Hematopoietic multipotent progenitor cell treated with erythropoietin and hydrocortisone succinate and interleukin-3 and kit ligand, for 15 days (in vitro differentiated cells): ENCODE measurements at places on chromosomes 5 and 9.

DNA sequence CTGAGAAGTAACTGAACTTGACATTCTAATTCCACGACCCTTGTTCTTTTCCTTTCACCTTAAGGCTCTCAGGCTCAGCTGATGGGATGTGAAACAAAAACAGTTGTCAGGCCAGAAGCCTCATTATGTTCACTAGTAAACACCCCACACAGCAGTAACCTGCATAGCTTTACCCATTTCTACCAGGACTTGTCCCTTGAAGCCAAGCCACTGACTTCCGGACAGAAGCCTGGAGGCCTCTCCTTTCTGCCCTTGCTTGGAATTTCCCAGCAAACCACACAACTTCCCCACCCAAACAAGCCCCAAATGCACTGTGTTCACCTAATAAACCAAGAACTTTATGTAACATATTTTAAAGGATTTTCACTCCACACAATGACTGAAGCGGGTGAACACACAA, 19.6 kb downstream of the PRUNE2 start:
- DNase-seq = no peak

- no peak for DNase-seq
These were observed 52.7 kb upstream of the ELL2 start for GRCh38 chr5:96014395-96014794.

DNA sequence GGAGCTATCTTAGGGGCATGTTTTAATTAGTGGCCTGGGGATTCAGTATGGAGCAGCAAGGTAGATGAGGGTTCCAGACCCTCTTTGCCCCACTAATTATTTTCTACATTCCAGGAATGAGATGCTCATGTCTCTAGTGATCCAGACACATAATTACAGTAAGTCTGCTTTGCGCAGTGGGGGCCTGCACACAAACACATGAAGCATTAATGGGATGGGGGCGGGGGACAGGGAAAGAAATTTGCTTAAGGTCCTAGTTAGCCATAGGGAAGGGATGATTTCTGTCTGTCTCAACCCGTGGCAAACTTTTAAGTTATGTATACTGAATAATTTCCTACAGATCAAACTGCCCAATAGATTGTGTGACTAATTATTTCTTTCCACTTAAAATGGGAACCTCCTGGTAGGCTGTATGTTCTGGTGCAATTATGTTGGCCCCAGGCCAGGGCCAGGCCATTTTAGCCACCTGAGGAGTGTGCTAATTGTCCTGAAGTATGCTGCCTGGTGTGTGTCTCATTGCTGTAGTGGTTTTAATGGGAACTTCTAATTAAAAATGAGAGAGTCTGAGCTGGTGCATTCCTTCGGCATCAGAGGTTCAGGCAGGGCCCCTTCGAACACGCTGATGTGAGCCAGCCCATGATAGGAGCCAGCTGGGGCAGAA, 134.4 kb downstream of the PTTG1 start:
- no peak for DNase-seq

DNA sequence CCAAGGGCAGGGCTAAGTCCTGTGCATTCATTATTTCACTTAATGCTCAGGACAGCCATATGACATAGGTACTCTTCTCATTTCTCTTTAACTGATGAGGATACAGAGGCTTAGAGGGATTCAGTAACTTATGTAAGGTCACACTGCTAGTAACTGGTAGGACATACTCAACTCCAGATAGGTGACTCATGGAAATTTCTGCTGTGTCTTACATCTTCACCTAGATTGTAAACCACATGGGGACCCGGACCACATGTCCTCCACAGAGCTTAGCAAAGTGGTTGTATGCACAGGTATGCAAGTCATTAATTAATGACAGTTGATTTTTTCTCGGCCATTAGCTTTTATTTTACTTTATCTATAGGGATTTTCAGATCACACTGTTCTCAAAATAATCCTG, 29.3 kb downstream of the SLC1A1 start:
- no peak for DNase-seq

GRCh38 chr5:92887254-92887653, 693.8 kb downstream of the NR2F1-AS1 start:
- DNase-seq = no peak

DNA sequence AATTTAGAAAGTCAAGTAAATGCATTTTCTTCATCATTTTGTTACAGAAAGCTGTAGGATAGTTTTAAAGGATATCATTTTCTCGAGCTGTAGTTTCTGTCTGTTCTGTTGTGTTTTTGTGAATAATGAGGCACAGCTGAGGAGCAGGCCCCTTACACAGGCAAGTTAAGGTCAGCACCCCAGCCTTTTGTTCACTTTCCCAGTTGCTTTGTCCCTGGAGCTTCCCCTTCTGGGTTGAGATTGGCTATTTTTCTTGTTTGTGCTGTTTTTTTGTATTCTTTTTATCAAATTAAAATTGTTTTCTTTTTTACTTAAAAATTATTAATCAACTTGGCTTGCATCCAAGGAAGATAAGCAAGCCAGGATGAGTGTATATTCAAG, 213.8 kb upstream of the ACTBL2 start:
- DNase-seq = no peak

GRCh38 chr5:148984345-148984744, 78.5 kb downstream of the SH3TC2 start:
- no peak for DNase-seq

DNA sequence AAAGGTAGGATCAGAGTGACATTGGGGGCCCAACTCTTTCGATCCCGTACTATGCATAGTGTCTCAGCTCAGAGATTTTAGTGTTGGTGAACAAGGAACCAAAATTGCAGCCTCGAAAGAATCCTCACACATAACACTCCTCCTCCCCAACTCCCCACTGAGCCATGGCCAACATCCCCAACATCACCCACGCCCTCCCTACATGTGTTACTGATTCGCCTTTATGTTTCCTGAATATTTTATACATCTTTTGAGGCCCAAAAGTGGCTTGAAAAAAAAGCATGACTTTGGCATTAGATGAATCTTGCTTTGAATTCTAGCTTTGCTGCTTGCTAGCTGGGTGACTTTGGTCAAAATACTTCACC, 45.2 kb downstream of the PLAC8L1 start:
- DNase-seq = no peak

DNA sequence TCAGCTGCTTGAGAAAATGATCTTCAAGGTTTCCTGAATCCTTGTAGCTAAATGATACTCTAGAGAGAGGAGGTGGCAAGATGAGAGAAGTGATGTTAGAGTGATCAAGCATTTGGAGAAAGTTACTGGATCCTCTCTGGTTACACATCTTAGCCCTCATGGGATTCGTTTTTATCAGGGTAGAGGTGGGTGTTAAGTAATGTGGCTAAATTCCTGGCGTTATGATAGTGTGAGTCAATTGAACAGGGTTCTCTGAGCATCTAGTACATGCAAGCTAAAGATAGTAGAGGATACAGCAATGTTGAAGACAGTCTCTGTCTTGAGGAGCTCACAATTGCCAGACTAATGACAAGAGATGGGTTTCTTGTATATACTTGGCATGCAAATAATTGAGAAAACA, 123.7 kb downstream of the PSD2 start:
- no peak for DNase-seq

GRCh38 chr5:103013933-103014552, 105.9 kb downstream of the GIN1 start:
- no peak for DNase-seq

DNA sequence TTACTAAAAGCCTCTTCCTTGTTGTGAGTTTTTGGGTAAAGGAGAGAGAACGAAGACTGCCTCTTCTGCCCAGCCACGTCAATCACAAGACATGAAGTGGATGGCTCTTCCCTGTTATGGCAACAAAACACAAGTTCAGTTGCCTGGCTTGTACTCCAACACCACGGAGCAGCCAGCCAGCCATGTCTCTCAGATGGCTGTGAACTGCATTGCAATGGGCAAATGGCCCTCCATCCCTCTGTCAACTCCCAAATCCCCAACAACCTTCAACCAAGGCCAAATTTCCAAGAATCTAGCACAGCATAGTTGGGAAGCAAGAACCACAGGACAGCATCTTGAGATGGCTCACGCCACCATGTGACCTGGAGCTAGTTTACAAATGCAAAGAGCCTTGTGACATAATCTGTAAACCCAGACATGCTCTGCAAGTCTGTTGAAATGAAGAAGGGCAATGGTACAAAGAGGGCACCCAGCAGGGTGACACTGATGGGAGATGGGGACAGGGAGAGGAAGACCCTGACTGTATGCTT, 53.9 kb downstream of the ZNF366 start:
- no peak for DNase-seq

DNA sequence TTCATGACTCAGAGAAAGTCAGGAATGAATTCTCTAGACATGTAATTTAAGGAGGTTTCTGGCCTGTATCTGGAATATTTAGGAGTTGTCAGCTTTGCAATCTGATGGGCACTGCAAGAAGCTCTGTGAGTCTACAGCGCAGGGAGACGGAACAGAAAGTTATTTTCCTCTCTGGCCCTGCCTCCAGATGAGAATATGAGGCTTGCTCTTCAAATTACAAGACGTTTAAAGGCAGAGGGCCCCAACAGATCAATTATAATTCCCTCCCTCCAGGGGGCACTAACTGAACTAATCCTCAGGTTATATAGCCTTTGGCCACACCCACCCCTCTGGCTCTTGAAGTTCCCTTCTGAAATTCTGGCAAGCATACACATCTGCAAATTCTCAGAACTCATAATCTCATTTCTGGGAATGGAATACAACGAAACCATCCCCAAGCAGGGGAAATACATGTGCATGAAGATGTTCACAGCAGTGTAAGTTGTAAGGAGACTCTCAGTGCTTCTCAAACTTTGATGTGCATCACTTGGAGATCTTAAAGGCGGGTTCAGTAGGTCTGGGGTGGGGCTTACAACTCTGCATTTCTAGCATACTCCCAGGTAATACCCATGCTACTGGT, 307.6 kb downstream of the CWC27 start:
- DNase-seq = peak; percentile 92

DNA sequence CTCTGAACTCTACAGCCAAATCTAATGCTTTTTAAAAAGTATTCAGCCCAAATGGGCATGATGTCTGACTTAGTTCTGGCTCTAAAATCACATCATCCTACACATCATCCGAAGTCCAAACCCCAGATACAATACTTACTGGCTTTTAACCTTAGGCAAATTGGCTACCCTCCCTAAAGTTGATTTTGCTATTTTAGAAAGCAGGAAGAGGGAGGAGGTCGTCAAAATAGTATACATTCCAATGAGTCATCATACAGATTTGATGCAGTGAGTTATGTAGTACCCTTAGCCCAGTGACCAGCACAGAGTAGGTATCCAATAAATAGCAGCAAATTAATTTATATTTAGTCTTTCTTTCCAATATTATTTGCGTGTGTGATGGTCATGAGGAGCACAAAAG, 582.0 kb upstream of the TUSC1 start:
- DNase-seq = no peak

DNA sequence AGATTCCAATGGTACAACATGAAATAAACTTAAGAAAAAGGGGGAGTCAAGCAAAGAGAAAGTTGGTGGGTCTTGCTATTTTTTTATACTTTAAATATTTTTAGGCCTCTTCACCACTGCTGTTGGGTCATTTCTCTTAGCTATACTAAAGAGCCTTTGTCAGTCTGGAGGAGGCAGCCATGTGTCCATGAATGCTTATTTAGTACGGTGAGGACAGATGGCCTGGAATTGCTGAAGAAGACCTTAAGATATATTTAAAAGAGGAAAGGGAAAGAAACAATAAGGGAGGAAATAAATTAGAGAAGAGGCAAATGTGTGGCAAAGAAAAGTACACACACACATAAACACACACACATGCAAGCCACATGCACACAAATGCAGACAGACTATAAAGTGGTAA, 560.5 kb upstream of the MEF2C start:
- no peak for DNase-seq

- DNase-seq = no peak
These were observed 123.2 kb downstream of the DCP2 start for GRCh38 chr5:113099822-113100221.

DNA sequence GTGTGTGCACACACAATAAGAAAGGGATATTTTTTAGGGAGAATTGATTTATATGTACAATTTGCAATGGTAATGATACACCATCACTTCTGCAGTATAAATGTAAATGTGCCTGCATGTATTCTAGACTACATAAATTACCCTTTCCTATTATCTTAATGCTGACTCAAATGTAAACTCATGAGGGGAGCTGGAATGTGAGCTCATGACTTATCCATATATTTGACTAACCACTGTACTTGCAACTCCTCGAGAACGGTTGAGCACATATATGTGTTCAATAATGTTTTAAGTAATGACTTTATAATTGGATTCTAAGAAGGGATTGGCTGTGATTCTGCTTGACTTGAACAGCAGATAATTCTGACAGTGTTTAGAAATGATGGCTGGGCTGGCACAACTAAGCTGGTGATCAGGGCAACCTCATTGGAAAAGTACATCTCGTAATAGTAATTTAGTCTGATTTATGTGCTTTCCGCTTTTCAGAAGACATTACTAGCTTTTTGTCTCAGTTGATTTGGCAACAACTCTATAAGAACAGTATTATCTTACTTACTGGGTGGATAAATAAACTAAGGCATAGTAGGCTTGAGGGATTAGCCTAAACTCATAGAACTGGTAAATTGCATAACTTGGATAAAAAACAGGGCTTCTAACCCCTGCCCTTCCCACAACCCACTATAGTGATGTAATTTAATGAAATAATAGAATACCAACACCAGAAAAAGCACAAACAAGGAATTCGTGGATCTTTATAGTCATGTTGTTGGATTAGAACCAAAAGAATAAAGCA, 130.2 kb upstream of the SPEF2 start:
- no peak for DNase-seq

- no peak for DNase-seq
These were observed 572 bp downstream of the SCGB3A1 start for GRCh38 chr5:180590543-180591310.

- DNase-seq = no peak
These were observed 841.9 kb upstream of the ACO1 start for GRCh38 chr9:31542384-31543055.

DNA sequence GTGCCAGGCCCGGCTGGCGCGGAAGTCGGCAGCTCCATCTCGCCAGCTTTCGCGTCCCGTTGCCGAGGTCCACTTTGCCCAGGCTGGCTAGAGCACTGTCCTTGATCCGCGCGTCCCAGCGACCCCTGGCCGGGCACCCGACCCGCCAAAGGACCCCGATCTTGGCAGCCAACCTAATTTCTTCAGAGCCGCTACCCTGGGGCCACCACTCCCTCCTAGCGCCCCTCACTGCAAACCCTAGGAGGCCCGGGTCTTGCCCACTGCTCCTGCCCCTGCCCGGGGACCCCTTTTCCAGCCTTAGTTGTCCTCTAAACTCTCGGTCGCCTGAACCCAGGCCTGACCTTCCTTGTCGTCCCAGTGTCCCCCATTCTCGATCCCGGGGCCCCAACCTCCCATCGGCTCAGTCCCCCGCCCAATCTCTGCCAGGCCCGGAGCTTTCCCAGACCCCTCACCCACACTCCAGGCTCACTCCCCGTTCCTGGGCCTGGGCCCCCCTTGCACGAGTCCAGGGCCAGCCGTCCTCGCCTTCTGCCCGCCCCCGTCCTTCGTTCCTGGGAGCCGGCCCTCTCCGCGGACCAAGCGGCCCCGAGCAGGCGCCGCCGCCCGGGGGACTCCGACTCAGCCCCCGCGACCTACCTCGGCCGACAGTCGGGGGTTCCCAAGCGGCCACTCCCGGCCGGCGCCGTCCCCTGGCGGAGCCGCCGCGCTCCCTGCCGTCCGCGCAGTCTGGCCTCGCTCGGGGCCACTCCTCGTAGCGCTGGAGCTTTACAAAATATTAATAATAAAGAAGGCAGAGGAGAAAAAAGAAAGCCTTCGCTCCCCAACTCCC, 701 bp upstream of the LMX1B start:
- DNase-seq = no peak

- no peak for DNase-seq
These were observed 199.2 kb downstream of the ARHGEF28 start for GRCh38 chr5:73825199-73825598.
